NCI-H446 treated with DMSO at 0.1 percent for 48 hours (cell line): ENCODE measurements at places on chromosomes 7 and 10.

DNA sequence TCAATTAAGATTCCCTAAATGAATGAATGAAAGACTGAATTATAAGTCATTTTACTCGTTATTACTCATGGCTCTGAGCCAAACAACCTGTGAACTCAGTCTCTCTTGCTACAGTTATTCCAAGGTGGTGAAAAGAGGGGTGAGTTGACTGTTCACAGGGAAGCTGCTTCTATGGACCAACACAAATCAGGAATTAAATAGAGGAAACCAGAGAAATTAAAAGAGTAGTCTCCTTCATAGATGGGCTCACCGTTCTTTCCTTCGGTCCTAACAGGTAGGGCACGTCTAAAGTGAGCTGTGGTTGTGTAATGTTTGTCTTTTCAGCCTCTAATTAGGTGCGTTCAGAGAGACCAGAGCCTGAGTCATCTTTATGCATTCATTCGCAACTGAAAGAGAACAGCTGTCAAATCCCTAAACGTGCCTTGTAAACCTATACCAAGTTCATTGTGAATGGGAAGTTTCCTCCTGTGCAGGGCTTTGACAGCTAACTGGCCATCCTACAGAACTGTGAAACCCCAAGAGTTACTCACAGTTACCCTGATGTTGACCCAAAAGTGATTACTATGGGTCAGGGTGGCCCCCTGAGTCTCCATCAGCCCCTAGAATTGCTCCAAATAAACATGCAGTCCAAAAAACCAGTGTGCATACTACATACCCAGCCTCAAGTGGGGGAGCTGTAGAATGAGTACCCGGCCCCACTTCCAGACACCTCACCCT, 18.2 kb upstream of the C10orf53 start:
- DNase-seq = no peak

GRCh38 chr7:157983502-157984422, 603.9 kb downstream of the PTPRN2 start:
- no peak for DNase-seq

DNA sequence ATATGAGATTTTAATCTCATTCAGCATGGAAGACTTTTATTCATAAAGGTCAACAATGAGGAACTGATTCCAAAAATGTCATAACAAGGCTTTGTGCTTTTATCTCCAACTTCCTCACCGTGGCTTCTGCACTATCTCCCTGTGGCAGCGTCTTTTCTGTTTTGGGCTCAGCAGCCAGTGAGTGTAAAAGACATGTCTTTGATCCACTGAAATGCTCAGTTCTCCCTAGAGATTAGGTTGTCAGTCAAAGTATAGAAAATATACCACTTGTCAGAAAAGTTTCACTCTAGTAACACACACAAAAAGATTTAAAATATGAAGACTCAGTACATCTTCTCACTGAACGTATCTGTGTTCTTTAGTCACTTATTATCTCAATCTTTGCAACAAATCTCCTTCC, 901.8 kb upstream of the ZWINT start:
- no peak for DNase-seq

DNA sequence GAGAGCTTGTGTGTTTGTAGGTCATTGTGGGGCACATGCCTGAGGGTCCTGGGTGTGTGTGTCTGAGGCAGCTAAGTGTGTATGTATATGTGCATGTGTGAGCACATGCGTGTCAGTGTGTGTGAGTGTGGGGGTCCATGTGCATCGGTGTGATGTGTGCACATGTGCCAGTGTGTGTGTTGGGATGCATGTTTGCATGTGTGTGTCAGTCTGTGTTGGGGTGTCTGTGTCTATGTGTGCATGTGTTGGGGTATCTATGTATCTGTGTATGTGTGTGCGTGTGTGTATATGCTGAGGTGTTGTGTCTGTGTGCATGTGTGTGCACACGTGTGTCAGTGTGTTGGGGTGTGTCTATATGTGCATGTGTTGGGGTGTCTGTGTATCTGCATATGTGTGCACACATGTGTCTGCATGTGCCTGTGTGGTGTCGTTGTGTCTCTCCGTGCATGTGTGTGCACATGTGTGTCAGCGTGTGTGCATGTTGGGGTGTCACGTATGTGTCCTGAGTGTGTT, 33.3 kb downstream of the PWWP2B start:
- DNase-seq = no peak

DNA sequence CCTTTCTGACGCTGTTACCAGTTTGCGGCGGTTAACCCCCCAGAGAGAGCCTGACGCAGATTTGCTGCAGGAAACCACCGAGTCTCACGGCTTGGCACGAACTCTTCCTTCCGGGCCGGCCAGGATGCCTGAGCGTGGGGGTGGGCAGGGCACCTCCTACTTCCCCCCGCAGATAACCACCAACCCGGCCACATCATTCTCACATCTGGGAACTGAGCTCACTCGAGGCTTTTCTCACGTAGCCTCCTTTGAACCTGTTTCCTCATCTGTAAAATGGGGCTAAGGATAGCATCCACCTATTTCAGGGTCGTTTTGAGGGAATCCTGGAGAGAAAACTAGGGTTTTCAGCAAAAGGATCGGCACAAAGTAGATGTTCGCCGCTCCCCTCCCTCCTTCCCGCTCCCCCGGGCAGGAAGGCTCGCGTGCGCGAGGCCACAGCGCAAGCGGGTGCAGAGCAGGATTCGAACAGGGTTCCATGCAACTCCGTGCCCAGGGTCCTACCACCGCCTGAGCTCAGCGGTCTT, 23.6 kb downstream of the DDIT4 start:
- no peak for DNase-seq

DNA sequence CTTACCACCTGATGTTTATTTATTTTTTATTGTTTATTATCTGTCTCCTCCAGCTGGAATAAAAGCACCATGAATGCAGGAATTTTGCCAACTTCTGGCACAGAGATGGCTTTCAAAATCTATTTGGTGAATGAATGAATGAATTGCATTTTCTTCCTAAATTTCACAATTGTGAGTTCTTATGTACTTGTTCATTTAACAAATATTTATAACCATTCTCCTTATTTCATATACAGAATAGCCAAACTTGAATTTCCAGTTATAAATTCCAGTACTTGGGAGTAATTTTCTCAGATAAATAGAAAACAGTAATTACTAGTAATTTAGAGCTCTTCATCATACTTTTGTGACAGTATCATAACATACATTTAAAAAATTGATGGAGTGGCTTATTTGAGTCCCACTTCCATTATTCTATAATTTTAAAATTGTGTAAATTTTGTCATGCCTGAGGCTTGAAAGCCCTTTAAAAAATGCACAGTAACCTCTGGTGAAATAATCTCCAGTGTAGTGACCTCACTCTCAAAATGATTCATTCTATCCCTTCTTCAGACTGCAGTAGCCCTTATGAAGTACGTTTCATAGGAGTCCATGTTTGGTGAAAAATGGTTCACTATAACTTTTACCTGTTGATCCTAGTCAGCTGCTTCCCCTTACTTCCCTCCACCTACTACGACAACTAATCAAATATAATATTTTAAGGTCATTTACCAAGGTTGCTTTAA, 40.0 kb upstream of the SRI start:
- DNase-seq = no peak

DNA sequence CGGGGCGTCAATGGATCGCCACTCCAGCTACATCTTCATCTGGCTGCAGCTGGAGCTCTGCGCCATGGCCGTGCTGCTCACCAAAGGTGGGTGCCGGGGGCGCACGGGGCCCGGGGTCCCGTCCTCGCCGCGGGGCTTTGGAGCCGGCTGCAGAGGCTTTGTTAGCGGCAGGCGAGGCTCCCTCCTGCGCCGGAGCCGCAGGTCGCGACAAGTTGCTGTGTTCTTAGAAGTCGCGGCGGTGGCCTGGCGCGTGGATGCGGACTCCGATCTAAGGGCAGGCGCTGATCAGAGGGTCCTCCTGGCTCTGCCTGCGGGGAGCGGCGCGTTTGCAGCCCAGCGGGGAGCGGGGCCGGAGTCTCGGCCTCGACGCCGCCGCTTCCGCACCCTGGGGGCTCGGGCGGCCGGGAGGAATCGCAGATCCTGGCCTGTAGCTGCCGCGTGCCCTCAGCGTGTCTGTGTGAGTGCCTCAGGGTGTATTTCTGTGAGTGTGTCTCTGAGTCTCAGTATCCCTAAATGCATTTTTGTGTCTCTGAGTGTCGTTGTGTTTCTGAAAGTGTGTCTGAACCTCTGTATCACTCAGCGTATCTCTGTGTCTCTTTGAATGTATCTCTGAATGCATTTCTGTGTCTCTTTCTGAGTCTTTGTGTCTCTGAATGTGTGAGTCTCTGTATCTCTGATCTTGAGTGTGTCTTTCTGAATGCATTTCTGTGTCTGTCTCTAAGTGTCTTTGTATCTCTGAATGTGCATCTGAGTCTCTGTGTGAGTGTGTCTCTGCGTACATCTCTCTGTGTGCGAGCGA, 766 bp downstream of the BAMBI start:
- DNase-seq = no peak

DNA sequence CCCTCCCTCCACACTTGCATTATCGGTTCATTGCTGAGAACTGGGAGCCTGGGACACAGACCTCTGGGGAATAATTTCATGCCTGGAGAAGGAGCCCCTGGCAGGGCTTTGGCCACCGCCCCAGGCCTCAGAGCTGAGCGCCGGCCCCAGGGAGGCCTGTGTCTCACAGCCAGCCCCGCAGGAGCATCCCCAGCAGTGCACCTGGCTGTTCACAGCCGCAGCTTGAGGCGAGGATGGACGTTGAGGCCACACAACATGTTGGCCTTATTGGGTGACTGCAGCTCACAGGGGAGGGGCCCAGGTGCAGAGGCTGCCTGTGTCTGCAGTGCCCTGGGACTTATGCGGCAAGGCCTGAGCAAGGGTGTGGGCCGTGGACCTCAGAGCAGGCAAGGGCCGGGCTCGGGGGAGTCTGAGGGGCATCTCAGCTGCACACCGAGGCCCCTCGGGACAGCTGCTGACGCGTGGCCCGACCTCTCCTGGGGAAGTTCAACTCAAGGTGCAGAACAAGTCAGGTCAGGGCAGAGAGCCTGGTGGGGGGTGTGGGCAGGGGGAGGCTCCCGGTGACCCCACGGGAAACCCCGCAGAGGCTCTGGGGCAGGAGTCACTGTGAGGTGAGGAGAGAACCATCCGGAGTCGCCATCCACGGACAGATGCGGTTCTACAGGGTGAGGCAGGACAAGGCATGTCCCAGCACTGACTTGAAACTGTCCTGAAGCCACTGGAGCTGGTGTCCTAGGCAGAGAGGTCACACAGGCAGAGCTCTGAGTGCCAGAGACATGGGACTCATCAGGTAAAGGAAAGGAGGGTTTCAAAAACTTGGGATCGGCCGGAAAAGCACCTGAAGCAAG, 13.1 kb upstream of the UBE3C start:
- DNase-seq = no peak

DNA sequence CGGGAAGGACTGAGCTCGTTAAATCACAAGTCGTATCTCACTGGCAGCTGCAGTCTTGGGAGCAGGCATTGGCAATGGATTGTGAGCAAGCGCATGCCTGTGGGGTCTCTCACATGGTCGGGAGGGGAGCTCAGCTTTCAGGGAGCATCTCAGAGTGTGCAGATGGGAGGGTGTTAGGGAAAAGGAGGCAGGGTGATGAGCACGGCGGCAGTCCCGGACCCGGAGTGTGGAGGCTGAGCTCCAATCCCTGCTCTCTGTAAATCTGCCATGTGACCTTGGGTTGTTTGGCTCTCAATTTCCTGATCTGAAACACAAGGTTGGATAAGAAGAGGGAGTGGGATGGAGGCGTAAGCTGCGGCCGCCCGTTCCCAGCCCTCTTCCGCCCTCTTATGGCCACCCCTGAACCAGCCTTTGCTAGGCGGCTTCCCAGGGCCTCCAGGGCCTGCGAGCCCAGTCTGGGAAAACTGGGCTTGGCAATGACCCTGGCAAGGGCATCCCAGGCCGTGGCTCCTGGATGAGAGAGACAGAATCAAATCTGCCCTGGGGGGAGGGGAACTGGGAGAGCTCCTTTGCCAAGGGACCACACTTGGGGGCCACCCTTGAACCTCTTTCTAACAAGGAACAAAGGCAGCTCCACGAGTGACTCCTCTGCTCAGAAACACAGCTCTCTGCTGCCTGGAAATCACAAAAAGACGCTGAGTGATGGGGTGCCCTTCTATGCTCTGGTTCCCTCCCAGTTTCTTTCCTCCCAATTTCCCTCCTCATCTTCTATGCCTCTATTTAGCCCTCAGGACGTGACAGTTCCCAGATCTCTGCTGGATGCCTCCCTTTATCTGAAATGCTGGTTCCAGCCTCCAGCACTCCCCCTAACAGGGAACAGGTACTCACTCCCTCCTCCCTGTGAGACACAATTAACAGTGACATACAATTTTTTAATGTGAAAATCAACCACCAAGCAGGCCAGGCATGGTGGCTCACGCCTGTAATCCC, 41.7 kb upstream of the LOXL4 start:
- DNase-seq = peak; percentile 66

DNA sequence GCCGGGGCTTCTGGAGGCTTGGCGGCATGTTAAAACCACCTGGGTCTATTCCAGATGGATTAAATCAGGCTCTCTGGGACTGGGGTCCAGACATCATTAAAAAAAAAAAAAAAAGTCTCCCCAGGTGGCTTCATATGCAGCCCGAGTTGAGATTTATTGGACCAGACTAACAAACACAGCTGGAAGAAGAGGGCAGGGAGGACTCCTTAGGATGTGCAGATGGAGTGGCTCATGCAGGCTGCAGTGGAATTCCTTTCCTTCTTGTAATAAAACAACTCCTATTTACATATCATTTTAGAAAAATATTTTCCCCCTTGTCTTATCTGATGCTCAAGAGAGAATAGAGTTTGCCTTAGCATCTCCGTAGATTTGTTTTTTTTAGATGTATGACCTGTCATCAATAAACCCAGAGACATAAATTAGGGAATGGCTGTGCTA, 238.1 kb downstream of the CAMK1D start:
- DNase-seq = no peak

GRCh38 chr10:22850541-22850940, 77.3 kb upstream of the ARMC3 start:
- DNase-seq = no peak
